Subcutaneous preadipocyte (primary cell): ENCODE measurements at places on chromosomes 5 and 9. TPM values are rescaled to one million over a fixed set of nuclear protein-coding genes. Genes with fewer than 3 reads are reported as not detected.

FLT4 gene
- under 0.01 and 0.20 TPM in 2 replicates for total RNA-seq

EQTN gene
- total RNA-seq: not detected in 2 replicates

N4BP3 gene
- total RNA-seq: under 0.01 TPM in 2 replicates

PCDHGA9 gene
- total RNA-seq: 2.9 and 4.3 TPM in 2 replicates

RNF20 gene
- total RNA-seq: 17.3 and 18.8 TPM in 2 replicates

ALDH1A1 gene
- total RNA-seq: 0.20 and 0.73 TPM in 2 replicates

LURAP1L gene
- total RNA-seq: 28.9 and 34.9 TPM in 2 replicates

DMRT3 gene
- total RNA-seq: not detected in 2 replicates

GCNT4 gene
- 0.37 and 0.39 TPM in 2 replicates for total RNA-seq

FGF1 gene
- total RNA-seq: 0.73 and 0.98 TPM in 2 replicates

NSD1 gene
- 30.1 and 47.9 TPM in 2 replicates for total RNA-seq

LCP2 gene
- not detected in 2 replicates for total RNA-seq

KIF12 gene
- not detected in 2 replicates for total RNA-seq

CDH9 gene
- total RNA-seq: not detected in 2 replicates

SLC34A3 gene
- not detected in 2 replicates for total RNA-seq

FCHO2 gene
- 14.0 and 17.2 TPM in 2 replicates for total RNA-seq

DMGDH gene
- 0.59 and 2.9 TPM in 2 replicates for total RNA-seq

RALGPS1 gene
- 2.0 and 3.3 TPM in 2 replicates for total RNA-seq

OR13C2 gene
- total RNA-seq: not detected in 2 replicates

BRINP1 gene
- 1.6 and 4.0 TPM in 2 replicates for total RNA-seq

MAPK9 gene
- total RNA-seq: 19.1 and 29.3 TPM in 2 replicates

AKNA gene
- total RNA-seq: 4.8 and 6.8 TPM in 2 replicates

PLAC8L1 gene
- total RNA-seq: 0.20 TPM in 1 of 2 replicates, not detected in the other

DAB2 gene
- total RNA-seq: 59.8 and 130 TPM in 2 replicates

INSL6 gene
- not detected in 2 replicates for total RNA-seq

FBP2 gene
- total RNA-seq: under 0.01 TPM in 1 of 2 replicates, not detected in the other

HNRNPAB gene
- 59.9 and 91.9 TPM in 2 replicates for total RNA-seq

OMD gene
- 0.20 and 0.37 TPM in 2 replicates for total RNA-seq

HMCN2 gene
- under 0.01 and 0.20 TPM in 2 replicates for total RNA-seq

MYMK gene
- not detected in 2 replicates for total RNA-seq

SLIT3 gene
- 2.9 TPM in 2 replicates for total RNA-seq

ZBTB6 gene
- total RNA-seq: 7.3 and 9.6 TPM in 2 replicates

RANBP17 gene
- 2.3 and 2.6 TPM in 2 replicates for total RNA-seq

C9 gene
- total RNA-seq: not detected in 2 replicates

DOCK8 gene
- total RNA-seq: under 0.01 and 0.59 TPM in 2 replicates

PCYOX1L gene
- total RNA-seq: 5.9 and 8.2 TPM in 2 replicates

SPINK13 gene
- not detected in 2 replicates for total RNA-seq

NR2F1 gene
- 4.8 and 5.9 TPM in 2 replicates for total RNA-seq

STKLD1 gene
- total RNA-seq: under 0.01 and 1.4 TPM in 2 replicates

COQ4 gene
- 43.0 and 45.9 TPM in 2 replicates for total RNA-seq

ADGRV1 gene
- under 0.01 and 0.20 TPM in 2 replicates for total RNA-seq

GEMIN5 gene
- 18.7 and 33.8 TPM in 2 replicates for total RNA-seq

OR1J2 gene
- total RNA-seq: 0.20 and 0.73 TPM in 2 replicates
